ENCODE measurements at places on chromosomes 4 and X.

GRCh38 chr4:11720292-11720691 lies 291.6 kb upstream of the HS3ST1 start:
- DNase-seq = no peak

DNA sequence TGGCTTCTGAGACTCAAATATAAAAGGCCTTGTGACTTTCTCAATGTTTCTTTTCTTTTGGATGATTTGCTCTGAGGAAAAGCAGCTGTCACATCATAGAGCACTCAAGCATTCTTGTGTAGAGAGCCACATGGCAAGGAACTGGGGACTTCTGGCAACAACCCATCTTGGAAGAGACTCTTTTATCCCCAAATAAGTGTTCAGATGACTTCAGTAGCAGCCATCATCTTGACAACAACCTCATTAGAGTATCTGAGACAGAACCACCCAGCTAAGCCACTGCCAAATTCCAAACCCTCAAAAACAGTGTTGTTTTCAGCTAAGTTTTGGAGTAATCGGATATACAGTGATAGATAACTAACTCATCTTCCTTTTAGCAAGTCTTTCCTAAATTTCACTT lies 1431.7 kb upstream of the IGFBP7 start:
- no peak for DNase-seq

- DNase-seq = no peak
Observed at GRCh38 chr4:147825451-147826287, 93.8 kb downstream of the ARHGAP10 start.

DNA sequence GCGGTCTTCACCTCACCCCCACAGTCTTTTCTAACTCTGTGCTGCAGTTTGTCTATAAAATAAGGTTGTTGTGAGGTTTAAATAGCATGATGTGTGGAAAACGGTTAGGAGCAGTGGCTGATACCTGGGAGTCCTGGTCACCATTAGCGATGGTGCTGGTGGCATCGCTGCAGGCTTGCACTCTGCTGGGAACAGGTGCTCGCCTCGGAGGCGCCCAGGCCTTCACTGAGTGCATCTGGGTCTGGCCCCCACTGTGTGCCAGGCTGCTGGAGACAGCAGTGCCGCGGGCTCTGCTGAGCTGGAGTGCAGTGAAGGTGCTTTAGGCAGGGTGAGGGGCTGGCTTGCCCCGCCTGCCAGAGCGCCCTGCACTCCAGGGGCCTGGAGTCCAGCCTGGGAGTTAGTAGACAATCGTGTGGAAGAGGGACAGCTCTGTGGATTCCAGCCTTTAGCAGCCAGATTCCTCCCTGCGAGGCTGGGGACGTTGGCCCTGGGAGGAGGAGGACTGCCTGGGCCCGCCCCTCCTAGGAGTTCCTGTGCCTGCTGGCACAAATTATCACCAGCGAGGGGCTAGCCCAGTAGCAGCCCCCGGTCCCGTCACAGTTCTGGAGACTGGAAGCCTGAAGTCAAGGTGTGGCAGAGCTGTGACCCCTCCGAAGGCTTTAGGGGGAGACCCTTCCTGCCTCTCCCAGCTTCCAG lies 7.3 kb downstream of the RGS12 start:
- no peak for DNase-seq

GRCh38 chr4:17722356-17722700 lies 59.1 kb downstream of the FAM184B start:
- no peak for DNase-seq

DNA sequence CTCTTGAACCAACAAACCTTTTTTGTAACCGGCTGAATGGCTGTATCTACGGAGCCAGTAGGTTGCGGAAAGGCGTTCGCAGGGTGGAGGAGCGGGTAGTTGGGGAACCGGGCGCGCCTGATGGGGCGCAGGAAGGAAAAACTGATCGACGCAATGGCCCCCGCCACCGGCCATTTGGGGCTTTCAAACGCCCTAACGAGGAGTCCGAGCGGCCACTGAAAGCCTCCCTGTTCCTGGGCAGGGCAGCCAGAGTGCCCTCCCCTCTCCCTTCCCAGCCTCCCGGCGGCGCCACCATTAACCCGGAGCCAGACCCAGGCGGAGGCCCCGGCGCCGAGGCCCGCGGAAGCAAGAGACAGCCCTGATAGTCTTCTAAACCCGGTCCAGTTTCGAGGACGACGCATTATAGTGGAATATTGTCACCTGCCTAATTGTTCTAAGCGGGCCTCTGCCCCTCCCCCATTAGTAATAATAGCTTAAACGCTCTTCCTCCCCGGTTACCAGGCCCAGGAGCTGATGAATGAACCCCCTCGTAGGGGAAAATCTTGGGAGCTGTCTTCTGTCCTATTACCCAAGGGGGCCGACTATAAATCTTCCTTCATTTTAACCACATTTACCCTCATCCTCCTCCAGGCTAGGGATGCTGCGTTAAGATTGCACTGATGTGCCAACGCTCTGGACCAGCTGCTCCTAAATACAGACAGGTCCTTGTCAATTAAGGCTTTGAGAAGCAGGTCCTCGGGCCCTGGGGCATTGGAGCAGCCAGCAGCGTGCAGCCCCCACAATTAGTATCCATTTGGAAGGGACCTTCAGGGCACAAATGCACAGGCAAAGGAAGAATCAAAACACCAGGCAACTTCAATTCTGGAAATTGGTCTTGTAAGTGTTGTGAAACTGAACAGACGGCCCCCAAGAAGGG lies 61.6 kb upstream of the TMEM33 start:
- no peak for DNase-seq

GRCh38 chr4:47012676-47013075 lies 18.7 kb upstream of the GABRB1 start:
- no peak for DNase-seq

DNA sequence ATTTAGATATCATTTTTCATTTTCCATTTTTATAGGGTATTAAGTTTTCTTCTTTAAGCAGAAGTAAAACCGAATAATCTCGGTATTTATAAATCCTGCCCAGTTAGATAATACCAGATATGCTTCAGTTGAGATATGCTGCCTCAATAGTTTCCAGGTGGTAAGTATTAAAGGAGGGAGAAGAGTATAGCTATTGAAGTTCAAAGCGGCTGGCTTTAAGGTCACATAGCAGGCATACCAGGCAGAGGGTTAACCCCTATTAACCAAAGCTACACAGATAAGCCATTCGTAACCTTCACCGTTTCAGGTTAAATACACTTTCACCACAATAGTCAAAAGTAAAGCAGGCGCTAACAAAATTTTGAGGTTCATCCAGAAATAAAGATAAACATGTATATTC lies 54.2 kb downstream of the EDNRA start:
- DNase-seq = no peak

DNA sequence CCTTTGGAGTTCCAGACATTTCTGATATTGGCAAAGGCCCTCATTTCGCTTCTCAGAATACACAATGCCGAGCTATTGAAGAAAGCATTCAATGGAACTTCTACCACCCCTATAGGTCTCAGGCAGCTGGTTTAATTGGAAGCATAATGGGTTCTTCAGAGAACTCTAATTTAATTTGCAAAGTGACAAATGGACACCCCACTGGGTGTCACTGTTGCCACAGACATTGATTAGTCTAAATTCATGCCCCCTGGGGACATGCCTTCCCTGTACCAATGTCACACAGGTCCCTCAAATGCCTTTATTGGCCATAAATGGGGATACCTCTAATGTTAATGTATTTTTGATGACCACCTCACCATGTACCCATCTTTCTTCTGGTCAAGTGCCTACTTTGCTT lies 22.9 kb upstream of the TMEM255A start:
- no peak for DNase-seq

DNA sequence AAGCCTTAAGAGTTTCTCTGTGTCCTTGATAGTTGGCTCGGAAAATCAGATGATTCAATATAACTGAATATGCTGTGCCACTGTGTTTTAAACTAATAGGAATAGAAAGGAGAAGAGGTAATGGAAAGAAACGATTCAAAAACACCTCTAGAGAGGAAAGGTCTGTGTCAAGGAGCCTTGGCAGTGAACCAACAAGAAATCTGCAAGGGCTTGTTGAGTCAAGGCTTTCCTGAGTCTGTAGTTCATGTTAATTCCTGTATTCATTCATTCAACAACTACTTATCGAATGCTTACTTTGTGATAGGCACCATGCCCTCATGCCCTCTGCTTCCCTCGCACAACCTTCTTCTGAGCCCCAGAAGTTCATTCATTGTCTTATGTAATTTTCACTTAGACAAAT lies 336.0 kb downstream of the PDHA2 start:
- no peak for DNase-seq

GRCh38 chr4:169251291-169252235 lies 19.2 kb downstream of the SH3RF1 start:
- no peak for DNase-seq

GRCh38 chrX:106247162-106247561 lies 79.1 kb downstream of the PWWP3B start:
- no peak for DNase-seq

DNA sequence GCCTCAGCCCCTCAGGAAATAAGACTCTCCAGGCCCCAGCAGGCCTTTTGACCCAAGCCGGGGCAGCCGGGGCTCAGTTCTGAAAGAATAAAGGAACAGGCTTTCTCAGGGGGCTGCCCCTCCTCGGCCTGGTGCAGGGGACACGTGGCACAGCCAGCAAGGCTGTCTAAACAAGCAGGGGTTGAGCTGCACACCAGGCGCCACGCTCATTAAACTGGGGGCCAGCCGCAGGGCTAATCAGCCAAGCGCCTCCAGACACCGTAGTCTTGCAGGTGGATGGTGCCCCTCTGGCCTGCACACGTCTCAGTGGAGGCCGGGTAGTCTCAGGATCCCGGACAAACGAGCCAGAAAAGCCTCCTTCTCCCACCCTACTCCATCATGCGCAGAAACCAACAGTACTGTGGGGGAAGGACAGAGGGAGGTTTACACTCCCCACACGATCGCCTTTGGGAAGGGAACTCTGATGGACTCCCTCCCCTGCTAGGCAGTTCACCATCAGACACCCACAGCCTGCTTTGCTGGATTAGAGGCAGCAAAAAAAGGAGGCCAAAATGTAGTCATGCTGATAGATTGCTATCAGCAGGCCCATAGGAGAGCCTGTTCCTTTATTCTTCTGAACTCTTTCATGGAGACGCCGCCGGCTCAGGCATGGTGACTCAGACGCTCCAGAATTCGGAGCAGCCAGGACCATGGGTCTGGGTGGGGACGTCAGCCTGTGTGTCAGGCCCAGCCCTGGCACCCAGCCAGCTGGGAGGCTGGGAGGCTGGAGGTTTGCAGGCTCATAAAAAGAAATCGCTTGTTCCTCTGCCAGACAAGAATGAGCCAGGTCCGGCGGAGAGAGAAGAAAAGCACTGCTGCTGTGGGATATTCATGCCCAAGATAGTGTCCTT lies 342.4 kb downstream of the BCOR start:
- DNase-seq = no peak

- DNase-seq = no peak
Observed at GRCh38 chr4:13541720-13542576, 2.4 kb downstream of the NKX3-2 start.

DNA sequence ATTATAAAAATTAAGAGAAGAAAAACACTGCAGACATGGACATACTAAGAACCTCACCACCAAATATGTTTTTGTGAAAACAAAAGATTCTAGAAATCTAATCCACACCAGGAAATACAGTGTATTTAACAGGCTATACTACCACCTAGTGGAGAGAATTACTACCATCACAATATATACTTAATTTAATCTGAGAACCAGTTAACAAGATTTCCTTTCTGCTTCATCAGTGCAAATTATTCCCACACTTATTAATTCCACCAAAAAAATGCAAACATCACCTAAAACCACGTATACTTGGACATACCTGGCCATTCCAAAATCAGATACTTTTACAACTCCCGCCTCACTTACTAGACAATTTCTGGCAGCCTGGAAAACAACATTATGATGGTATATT lies 7.0 kb upstream of the TXK start:
- no peak for DNase-seq

GRCh38 chr4:69060651-69061308 lies 35.5 kb upstream of the UGT2B7 start:
- no peak for DNase-seq

- DNase-seq = no peak
Observed at GRCh38 chrX:146346102-146346501, 463.5 kb upstream of the CXorf51B start.

GRCh38 chr4:138892483-138893407 lies 122.8 kb upstream of the NOCT start:
- no peak for DNase-seq

DNA sequence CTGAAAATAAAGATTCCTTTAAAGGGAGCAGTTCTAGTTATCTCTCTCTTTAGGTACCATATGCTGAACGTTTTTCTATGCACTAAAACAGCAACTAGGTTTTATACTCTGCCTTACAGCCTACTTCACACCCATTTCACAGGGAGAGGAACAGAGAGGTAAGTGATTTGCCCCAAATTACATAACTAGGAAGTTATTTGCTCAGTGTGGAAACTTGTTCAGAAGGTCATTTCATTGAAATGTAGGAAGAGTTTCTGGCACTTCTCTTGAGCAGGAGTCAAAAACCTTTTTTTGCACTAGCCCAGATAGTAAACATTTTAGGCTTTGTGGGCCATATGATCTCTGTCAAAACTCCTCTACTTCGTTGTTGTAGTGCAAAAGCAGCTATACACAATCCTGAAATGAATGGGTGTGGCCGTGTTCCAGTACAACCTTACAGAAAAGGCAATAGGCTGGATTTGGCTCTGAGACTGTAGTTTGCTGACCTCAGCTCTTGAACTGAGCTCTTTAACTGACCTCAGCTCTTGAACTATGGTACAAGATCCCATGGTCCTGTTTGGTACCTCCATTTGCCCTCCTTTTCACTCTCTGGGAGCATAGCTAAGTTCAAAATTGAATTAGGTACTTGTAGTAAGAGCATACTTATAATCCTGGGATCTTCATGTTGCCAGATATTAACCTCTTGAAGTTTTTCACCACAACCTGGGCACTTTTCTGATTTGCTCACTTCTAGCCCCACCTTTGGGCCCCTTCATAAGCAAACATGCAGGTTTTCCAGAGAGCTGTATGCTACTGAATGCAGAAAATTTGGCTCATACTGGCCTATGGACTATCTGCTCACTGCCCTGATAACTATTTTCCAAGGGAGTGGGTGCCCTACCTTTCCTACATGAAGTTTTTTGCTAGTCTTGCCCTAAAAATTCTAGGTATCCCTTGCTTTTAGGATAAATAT lies 53.3 kb downstream of the AR start:
- no peak for DNase-seq

DNA sequence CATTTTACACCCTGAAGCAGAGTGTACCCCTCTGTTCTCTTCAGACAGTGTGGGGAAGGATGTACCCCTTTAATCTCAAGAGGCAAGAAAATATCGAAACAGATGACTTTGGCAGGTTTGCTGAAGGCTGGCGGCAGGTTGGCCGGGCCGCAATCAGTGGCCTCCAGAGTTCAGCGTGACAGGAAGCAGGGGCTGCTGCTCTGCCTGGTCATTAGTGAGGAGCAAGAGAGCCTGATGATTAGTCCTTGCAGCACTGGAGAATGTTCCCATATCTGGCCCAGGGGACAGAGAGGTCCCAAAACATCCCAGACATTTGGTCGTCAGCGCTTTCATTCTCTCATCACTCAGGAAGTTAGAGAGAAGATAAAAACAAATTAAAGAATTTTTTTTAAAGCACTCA lies 352.8 kb downstream of the SPRY1 start:
- DNase-seq = no peak

Measured in stimulated activated CD4-positive, alpha-beta T cell treated with anti-CD3 and anti-CD28 coated beads, TNF-alpha, amount 100 ng/mL, for 24 hours (primary cell).